ENCODE measurements at places on chromosomes 6 and 20.

GRCh38 chr6:131427434-131428058 lies 145.5 kb upstream of the ARG1 start:
- DNase-seq, result no peak

DNA sequence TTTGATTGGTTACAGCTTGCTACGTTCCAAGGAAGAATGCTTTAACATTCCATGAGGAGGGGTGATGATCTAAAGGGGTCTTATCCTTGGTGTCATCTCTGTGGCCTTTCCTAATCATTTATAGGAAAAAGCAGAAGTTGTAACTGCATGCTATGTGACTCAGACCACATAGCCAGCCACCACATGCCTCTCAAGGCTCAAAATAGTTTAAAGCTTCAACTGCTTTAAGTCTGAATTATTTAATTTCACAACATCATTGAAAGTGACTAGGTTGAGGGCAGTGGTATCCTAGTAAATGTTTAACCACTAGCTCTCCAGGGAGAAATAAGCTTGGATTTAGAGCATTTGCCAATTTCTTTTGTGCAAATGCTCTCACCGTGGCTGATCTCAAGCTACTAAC lies 29.7 kb downstream of the MC3R start:
- no peak for DNase-seq

DNA sequence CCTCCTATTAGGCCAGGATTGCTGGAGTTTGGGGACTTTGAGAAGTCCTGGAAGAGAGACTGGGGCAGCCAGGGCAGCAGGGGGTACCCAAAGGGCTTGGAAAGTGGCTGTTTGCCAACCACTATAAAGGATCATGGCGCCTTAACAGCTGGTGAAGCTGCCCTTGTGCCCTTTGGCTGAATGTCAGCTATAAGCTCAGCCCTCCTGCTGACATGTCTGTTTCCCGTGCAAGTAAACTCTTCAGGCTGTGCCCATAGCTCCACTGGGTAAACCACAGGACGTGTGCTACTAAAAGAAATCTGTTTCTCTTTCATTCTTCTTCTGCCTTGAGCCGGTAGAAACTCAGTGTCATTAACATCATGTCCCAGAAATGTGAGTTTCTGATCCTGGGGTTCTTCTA lies 97.3 kb downstream of the CAP2 start:
- no peak for DNase-seq

- no peak for DNase-seq
Observed at GRCh38 chr6:14943116-14943515, 302.8 kb upstream of the JARID2 start.

DNA sequence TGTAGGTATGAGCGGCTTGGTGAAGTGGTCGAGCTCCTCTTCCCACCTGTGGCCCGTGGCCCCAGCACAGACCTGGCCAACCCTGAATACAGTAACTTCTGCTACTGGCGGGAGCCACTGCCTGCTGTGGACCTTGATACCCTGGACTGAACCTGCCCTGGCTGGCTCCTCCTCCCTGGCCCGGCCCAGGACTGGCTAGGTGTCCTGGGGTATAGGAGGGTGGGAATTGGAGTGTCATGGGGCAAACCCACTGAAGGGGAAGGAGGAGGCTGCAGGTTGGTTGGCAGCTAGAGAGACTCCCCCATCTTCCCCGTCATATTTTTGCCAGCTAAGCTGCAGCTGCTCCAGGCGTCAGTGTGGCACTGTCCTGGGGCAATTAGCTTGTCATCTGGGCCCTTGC lies 7.9 kb downstream of the EMILIN3 start:
- no peak for DNase-seq

DNA sequence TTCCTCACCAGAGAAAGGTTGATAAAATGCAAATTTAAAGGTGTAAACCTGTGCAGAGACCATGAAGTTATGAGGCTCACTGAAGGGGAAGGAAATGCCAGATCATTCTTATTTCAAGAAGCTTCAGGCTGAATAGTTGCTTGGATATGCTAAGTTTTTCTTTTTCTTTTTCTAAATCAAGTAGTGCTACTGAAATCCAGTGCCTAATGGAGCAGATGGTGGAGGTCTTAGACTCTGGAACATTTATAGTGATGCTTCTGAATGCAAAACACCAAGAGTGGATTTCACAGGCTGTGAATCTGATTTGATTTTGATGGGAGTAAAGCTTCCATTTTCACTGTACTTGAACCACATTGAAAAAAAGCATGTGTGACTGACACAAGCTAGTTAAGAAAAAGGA lies 151.2 kb upstream of the BEND3 start:
- DNase-seq, result no peak

DNA sequence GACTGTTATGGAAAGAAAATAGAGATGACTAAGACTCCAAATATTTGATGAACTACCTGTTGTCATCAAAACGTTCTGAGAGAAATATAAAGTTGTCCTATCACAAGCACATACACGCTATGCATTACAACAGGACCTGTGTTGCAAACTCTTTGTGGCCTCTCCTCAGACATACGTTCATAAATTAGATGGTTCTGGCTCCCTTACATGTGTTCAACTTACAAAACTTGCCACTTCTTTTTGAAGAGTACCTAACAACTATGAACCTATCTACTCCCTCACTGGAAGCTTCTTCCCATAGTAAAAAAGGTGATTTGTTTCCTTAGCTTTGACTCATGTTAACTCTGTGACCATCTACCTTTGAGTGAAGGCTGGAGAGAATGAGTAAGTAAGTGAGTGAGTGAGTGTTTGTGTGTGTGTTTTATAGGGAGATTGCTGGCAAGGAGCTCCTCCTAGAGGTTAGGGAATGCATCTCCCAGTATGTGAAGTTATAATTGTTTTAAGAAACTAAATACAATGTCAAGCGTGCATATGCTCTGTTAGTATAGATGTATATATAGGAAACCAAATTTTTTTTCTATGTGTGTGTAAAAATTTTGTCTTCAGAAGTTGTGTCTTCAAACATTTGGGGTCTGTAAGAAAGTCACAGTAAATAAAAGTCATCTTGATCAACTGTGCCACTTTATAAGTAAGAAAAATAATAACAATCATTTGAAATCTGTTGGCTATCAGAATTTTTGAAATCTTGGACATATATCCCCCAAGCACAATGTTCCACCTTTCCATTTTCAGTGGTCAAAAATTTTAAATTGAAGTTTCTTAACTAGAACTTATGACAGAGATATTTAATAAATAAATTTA lies 1211.1 kb upstream of the GJE1 start:
- DNase-seq, result peak; percentile 47

DNA sequence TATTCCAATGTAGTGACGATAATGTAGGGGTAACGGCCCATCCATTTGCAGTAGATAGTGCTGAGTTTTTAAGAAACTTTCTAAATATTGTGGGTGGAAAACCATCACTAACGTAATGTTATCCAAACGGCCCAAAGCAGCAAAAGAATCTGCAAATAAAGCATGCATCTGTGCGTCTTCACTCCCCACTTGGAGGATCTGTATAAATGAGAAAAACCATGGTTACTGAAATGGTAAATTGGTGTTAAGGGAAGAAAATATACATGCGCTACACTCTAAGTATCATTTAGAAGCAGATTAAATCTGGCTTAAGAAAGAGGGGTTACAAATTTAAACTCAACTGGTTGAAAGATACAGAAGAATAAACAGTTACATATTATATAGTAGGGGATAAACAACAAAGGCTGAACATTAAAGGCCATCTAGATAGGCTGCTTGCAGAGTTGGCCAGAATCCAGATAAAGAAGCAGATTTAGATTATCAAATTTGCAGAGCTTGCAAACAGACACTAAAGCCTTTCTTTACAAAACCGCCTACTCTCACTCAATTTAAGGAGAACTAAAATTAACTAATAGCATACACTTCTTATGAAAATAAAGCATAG lies 93.3 kb downstream of the SESN1 start:
- DNase-seq, result no peak

- no peak for DNase-seq
Observed at GRCh38 chr6:165818200-165818599, 155.2 kb upstream of the PDE10A start.

DNA sequence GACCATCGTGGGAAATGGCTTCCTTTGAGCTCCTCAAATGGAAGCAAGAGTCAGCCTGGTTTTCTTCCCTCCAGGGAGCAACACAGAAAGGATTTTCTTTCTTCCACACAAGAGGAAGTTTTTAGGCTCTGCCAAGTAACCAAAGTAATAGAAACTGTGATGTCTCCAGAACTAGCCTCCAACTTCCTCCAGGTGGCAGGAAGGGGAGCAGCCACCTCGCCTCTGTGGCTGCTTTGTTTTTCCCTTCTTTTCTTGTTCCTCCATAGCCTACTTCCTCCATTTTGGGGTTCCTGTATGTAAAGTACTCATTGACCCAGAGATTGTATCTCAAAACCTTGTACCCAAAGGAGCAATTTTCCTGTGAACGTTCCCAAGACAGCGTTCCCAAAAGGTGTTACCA lies 32.7 kb upstream of the CCR6 start:
- no peak for DNase-seq

DNA sequence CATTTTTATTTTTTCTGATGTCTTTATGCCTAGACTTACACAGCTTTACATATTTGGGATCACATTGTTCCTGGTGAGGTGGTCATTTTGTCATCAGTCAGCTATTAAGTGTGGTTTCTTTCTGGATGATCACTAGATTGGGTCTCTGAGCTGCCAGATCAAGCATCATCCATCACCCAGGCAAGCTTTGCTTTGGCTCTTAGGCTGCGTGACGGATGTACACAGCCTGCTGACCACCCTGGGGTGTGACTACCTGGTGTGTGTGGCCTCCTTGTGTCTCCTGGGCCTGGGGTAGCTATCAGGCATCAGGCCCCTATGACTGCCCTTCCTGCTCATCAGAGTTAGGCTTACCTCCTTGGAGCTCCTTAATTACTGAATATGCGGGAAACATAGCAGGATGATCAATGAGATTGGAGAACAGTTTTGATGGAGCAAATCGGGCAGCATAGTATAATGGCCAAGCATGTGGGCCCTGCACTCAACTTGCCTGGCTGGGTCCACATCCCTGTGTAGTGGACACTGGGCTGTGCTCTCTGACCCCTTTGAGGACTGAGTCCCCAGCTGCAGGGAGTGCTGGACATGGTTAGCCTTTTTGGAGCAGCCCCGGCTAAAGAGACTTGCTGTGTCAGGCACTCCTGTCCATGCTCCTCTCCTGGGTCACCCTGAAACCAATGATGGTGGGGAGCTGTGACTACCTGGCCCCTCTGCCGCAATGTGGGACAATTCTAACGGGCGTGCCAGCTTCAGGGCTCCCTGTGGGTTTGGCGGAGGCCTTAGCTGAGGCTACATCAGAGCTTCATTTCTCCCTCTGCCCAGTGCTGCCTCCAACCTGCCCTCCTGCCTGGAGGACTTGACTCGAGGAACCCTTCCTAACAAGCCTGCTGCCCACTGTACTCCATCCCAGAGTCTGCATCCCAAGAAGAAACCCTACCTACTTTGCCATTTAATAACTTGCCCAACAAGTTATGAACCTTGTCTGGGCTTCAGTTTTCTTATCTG lies 8.2 kb downstream of the DAAM2 start:
- no peak for DNase-seq

GRCh38 chr6:119256978-119257462 lies 92.5 kb downstream of the MAN1A1 start:
- DNase-seq, result no peak

DNA sequence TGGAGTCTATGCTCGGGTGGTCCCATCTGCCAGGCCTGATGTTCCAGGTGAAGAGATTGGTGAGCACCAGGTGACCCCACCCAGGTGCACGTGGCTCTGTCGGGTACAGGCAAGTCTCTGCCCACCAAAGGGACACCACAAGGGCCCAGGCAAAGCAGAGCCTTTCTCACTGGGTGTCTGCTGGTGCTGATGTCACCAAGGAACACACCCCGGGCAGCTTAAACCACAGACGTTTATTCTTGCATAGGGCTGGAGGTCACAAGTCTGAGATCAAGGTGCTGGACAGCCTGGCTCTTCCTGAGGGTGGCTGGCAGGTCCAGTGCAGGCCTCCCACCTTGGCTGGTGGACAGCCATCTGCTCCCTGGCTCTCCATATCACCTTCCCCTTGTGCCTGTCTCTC lies 100.7 kb upstream of the CD93 start:
- no peak for DNase-seq
